Gastrocnemius medialis (tissue), 4 donors: ENCODE measurements at places on chromosomes 2 and 18. TPM values are rescaled to one million over a fixed set of nuclear protein-coding genes. Genes with fewer than 3 reads are reported as not detected.

Gene VWC2L
- total RNA-seq, result not detected

Gene MROH2A
- not detected for total RNA-seq

Gene MEP1B
- 0.49 TPM for total RNA-seq

DNA sequence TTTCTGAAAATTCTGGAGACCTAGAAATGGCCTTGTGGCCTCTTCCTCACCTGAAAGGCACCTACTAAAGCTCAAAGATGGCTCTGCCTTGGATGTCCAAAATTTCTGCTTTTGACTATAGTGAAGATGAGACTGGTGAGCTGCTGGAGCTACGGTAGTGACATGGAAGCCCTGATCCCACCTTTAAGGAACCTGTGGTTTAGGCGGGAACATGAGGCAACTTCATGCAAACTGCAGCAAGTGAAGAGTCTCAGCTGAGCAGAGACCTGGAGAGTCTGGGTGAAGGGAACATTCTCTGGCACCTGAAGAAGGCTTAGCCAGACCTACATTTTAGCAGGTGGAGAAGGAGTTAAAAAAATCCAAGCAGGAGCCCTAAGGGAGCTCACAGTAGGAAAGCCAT, 40.0 kb downstream of the GORASP2 start:
- DNase-seq, result no peak
- H3K36me3 ChIP-seq, result peaks cover 34% of the 10 kb centered on the region
- H3K27ac ChIP-seq, result no peak overlapping the region
- H3K27me3 ChIP-seq, result no peaks in the 10 kb centered on the region
- no peak overlapping the region for H3K4me3 ChIP-seq
- peaks cover 4% of the 10 kb centered on the region for H3K4me1 ChIP-seq

DNA sequence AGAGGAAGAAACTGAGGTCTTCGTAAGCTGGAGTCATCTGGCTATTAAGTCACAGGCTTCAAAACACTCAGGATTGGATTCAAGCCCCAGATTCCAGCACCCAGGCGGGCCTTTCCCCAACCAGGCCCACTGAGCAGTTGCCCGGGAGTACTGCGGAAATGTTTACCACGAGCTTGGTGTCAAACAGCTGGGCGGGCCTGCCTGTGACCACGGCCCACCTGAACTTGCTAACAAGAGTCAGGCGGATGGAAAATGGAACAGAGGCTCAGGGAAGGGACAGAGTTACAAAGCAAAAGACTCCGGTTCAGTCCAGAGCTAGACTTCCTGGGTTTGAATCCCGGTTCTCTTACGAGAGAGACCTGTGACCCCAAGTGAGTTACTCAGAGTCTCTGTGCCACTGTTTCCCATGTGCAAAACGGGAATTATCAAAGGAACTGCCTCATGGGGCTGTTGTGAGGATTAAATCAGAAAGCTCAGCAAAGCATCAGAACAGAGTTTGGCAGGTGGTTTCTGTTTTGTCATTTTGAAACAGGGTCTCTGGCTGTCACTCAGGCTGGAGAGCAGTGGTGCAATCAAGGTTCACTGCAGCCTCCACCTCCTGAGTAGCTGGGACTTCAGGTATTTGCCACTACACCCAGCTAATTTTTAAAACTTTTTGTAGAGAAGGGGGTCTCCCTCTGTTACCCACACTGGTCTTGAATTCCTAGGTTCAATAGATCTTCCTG, 49.0 kb upstream of the TFCP2L1 start:
- no peaks in the 10 kb centered on the region for H3K36me3 ChIP-seq
- H3K4me1 ChIP-seq, result peaks cover 24% of the 10 kb centered on the region
- no peaks in the 10 kb centered on the region for H3K27me3 ChIP-seq
- peak overlapping the region; percentile 64 for H3K27ac ChIP-seq
- H3K4me3 ChIP-seq, result no peak overlapping the region

DNA sequence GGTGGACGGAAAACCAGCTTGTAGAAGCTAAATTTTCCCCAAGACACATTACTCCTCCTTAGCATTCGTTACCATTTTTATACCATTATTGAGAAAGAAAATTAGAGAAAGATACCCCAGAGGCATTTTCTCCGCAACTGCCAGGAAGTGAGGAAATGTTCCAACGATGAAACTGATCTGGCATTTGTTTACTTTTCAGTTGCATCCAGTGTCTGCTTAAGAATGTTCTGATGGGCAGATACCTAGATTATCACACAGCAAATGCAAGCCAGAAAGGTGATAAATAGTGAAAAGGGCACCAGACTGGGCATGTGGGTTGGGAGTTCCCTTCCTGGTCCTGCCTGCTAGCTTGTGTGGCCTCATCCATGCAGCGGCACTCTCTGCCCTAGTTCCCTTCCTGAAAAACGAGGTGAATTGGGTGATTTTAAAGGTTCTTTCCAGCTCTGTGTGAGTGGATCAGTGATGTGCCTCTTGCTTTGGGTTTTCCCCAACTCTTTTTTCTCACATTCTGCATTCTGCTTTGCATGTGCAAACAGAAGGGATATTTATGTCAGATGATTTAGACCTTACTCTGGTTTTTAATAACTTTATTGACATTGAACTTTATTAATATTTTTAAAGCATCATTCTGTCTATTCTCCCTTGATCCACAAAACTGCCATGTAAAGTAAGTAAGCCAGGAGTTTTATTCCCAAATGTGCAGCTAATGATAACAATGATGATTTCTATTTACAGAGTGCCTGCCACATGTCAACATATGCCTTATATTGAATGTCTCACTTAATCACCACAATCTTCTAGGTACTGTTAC, 139.6 kb downstream of the INSIG2 start:
- H3K4me1 ChIP-seq, result peaks cover 25% of the 10 kb centered on the region
- no peaks in the 10 kb centered on the region for H3K36me3 ChIP-seq
- peak; percentile 28 for DNase-seq
- peak overlapping the region; percentile 92 for H3K27ac ChIP-seq

DNA sequence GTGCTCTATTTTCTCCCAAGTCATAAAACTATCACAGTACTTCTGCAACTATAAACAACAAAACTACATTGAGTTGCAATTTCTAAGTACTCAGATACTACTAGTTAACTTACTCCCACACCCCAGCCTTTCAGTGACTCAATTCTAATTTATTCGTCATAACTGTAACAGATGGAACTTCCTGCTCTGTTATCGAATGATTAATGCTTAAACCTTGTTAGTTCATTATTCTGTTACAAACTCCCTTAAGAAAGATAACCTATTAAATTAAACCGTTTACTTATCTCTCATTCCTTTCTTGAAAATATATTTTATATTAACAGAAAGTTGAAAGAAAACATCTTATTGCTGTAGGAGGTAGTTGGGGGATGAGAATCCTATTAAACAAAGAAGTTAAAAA, 17.0 kb downstream of the TNFAIP6 start:
- H3K4me1 ChIP-seq, result no peaks in the 10 kb centered on the region
- DNase-seq, result no peak
- H3K4me3 ChIP-seq, result no peak overlapping the region
- H3K36me3 ChIP-seq, result no peaks in the 10 kb centered on the region
- H3K27ac ChIP-seq, result no peak overlapping the region
